ENCODE measurements at places on chromosomes 7 and 10.

DNA sequence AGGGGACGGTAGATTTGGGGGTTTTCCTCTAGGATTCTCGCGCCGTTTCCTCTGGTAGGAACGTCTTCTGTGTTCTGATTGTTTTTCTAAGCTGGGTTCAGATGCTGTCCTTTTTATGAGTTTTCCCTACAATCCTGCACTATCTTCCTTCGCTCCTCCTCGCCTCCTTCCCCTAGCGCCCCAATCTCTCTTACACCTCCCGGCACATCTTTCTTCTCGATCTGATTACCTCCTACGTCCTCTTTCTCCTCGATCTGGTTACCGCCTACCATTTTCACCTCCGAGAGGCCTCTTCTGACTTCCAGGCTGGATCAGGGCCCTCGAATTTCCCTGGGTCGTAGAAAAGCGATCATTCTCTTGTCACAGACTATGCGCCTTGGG lies 413 bp downstream of the BUD31 start:
- DNase-seq: no peak

- no peak for DNase-seq
Measured at GRCh38 chr10:99124376-99124775, 111.3 kb downstream of the HPSE2 start.

- no peak for DNase-seq
Measured at GRCh38 chr10:1289591-1289990, 233.4 kb downstream of the WDR37 start.

DNA sequence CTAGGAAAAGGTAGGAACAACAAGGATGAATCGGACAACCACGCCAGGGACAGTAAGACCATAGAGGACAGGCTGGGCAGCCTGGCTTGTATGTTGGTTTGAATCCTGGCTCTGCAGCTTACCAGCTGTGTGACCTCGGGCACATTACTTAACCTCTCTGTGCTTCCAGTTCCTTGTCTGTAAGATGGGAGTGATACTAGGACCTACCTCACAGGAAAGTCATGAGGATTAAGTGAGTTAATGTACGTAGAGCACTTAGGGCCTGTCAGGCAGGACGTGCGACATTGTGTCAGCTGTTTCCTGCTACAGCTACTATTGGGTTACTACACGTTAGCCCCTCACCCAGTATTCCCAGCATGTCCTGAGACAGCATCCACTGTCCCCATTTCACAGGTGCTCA lies 32.1 kb downstream of the PLAC9 start:
- DNase-seq: no peak

GRCh38 chr10:132388891-132389432 lies 8.0 kb upstream of the PWWP2B start:
- DNase-seq: no peak

DNA sequence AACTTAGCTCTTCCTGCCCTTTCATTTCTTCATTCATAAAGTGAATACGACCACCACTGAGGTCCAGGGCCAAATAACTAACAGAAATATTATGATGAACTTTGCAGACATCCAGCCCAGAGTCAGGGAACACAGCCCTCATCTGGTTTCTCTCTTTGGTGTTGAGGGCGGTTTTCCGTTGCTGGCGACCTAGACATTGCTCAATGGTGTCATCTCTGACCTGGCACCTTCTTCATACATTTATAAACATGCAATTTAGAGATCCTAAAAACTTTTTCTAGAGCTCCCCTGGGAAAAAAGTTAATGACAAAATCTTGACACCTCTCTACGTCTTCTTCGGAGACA lies 324 bp upstream of the TET1 start:
- no peak for DNase-seq

- no peak for DNase-seq
Measured at GRCh38 chr10:91495402-91495801, 85.3 kb downstream of the HECTD2 start.

GRCh38 chr10:117818721-117819120 lies 228.0 kb downstream of the RAB11FIP2 start:
- no peak for DNase-seq

DNA sequence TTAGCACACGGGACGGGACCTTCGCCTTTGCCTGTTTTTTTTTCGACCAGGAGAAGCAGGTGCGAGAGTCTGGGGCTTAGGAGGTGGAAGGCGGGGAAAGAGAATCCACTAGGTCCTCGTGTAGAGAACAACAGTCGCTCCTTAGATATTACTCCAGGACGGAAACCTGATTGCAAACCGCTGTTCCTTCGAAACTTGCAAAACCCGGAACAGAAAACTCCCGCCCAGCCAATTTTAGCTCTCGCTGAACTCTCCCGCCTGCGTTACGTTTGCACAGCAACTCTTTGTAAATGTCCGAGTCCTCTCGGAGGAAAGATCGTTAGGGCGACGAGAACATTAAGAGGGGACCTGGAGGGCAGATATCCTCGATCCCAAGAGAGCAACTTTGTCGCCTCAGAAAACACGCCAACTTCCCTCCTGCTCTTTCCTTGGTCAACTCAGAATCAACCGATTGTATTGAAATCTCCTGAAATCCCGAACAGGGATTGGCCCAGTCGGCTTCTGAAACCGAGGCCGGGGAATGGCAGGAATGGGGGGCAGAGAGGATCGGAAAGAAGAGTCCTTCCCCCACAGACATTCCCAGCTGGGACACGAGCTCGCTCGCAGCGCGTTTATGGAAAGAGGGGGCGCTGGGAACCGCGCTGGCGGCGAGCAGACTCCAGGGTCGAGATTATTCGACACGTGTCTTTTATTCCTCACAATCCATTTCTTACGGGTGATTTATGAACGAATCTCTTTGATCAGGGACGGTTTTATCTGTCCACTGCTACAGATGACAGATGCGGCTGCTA lies 9.9 kb downstream of the TWIST1 start:
- no peak for DNase-seq

DNA sequence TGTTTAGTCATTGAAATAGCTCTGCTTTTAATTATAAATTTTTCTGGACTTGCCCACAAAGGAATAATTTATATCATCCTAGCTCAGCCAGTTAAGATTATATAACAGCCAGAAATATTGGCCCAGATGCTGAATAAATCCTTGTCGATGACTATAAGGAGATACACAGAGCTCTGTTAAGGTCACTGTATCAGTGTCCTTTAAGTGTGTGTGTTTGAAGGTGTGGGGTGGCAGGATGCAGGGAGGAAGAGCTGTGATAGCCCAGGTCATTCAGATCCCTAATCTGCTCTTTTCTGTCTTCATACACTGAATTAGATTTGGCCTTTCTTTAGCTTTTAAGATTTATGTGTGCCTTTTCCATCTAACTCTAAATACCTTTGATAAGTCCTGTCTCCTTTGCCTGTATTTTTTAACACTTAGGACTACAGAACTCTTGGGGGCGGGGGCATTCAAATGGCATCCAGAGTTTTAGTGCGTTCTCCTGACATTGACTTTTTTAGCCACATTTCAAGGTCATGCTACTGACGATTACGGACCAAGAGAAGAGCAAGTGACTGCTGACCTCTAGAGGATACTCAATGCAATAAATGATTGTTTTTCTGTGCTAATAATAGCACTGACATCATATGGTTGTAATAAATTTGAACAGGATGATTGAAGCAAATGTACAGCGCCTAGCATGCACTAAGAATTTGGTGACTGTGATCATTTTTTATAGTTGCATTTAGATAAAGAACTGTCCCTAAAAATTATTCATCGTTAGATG lies 172.3 kb downstream of the CACNB2 start:
- DNase-seq: no peak

DNA sequence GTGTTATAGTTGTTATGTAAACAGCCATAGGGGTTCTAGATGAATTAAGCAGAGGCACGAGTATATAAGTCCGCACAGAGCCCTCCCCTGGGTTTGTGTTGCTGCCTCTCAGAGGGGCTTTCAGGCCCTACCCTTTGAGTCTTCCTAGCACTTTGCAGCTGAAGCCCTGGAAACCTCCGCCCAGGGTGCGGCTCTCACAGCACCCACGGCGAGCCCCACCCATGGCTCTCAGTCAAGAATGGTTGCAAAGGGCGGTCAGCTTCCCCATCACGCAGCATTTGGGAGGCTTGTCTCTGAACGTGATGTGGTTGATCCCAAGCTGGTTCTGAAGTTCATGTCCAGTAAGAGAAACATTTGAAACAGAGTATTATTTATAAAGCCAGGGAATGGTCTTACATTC lies 18.8 kb upstream of the INSIG1 start:
- DNase-seq: no peak

DNA sequence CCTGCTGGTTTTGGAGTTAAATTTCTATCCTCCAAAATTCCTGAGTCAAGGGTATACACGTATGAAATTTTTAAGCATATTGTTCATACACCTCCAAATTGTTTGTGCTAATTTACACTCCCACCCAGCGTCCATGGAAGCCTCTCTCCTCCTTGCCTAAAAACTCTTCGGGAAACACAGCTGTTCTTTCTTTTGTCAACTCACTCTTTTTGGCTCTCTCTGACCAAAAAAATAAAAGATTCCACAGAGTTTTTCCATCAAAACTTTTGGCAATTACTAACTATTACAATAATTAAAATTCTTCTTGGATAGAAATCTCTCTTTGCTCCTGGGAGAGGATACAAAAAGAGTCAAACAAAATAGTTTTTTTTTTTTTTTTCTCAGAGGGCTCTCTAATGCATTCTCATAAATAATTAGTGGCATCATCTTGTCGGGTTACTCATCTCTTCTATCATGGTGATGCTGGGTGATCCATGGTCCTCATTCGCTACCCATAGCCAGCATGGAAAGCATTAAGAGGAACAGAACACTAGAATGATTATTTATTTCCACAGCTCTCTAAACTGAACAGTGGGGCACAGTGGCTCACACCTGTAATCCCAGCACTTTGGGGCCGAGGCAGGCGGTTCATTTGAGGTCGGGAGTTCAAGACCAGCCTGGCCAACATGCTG lies 310.7 kb downstream of the SFMBT2 start:
- no peak for DNase-seq

DNA sequence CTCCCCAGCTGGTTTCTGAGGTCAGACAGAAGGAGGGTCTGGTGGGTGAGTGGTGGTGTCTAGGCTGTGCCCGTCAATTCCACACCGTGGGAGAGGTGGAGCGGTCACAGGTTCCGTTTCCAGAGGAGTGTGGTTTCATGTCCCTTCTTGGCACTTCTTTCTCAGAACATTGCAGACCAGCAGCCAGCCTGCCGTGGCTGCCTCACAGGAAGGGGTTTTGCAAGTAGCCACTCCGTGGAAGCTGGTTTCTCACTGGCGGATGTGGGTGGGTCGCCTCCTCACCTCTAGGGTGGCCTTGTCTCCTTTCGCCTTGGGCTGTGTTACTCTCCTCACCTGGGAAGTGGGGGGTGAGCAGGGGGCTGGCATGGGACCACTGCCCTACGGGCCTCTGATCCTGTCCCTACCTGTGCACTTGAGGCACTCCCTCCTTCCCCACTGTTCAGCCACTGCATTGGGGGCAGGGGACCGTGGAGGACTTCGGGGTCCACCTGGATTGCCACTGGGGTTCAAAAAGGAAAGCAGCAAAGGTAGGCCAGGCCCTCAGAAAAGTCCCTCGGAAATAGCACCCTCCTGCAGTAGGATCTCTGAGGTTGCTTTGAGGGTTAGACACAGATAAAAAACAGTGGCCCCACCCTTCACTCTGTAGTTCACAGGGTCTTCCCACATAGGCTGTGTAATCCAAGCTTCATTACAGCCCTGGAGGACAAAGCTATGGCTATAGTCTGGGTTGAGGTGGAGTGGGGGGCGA lies 33.9 kb downstream of the TSPAN14 start:
- no peak for DNase-seq

DNA sequence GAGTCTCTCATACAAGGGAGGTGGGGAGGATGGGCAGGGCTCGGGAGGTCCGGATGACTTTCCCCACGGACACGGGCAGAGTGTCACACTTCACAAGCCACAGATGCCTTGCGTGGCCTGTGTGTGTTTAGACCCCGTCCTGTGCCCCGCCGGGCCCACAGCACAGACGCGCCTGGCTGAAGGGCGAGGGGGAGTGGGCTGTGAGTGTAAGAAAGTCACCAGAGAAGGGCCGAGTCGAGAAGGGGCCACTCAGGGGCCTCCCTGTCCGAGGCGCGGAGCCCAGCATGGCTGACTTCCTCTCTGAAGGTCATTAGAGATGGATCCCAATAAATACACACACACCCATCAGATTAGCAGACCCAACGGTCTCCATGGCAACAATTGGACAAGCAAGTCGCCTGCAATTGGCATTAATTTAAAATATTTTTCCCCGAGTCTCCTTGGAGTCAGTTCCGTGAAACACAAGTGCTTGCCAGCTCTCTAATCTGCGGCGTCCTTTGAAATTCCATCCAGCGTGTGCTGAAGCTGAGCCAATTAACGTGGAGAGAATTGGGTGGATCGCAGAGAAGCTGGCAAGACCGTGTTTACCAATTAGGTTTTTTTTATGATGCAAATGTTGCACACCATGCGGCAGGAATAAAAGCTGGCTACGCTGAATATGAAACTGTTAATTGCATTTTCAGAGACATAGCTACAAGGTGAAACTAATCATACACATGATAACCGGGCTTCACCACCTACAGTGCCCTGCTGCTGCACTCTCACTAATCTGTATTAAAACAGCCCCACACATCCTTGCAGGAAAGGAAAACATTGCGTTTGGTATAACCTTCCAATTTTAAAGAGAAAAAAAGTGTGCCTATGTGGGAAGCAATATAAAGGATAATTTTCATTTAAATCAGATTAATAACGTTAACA lies 571.2 kb downstream of the PTPRN2 start:
- DNase-seq: no peak

GRCh38 chr7:95478272-95479037 lies 7.3 kb upstream of the ASB4 start:
- DNase-seq: no peak

DNA sequence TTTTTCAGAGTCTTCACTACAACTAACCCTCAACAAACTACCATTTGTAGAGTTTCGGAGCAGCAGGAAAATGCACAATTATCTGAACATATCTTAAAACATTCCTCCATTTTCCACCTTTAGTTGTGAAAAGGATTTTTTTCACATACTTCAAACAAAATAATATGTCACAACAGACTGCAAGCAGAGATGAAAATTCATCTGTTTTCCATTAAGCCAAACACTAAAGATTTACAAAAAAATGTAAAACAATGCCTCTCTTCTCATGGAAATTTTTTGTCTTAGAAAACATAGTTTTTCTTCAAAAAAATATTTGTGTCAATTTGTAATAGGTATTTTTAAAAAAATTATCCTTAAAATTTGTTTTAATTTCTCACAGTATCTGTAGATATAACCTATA lies 98.9 kb downstream of the ARHGAP12 start:
- DNase-seq: no peak

DNA sequence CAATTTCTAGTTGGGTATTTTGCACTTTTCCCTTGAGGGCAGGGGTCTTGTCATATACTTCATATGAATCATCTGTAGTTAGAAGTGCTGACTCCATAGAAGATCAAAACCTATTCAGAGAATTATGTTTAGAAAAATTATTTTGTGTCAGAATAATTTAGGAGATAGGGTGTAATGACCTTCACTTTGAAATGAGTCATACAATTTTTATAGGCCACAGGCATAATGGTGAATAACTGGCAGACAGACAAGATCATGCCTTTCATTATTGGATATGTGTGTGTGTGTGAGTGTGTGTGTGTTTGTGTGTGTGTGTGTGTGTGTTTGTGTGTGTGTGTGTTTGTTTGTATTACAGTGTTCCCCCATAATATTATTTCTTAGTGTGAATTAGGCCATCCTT lies 523.0 kb downstream of the ANKRD7 start:
- no peak for DNase-seq

Data from stimulated activated CD4-positive, alpha-beta T cell treated with anti-CD3 and anti-CD28 coated beads, Interleukin-1b, Interleukin-23, amount 100 ng/mL, for 1 hour (primary cell).